Left cardiac atrium (tissue), 4 donors: ENCODE measurements at places on chromosomes 5 and 9. TPM values are rescaled to one million over a fixed set of nuclear protein-coding genes. Genes with fewer than 3 reads are reported as not detected.

DNA sequence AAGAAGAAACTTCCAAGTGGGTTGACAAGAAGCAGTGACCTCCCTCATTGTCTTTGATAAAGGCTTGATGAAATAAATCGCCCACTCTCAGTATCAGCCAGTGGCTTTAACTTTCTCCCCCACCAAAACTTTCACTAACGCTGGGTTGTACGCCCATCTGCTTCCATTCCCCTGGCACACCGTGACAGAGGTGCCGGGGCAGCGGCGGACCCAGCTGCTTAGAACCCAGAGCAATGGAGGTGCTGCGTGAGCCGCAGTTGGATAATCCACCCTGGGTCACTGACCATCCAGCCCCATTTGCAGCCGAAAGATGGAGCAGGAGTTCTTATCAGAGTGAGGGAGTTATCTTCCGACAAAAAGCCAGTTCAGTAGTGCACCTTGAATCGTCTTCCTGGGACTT, 270.7 kb downstream of the ARHGEF28 start:
- no peak for DNase-seq

DNA sequence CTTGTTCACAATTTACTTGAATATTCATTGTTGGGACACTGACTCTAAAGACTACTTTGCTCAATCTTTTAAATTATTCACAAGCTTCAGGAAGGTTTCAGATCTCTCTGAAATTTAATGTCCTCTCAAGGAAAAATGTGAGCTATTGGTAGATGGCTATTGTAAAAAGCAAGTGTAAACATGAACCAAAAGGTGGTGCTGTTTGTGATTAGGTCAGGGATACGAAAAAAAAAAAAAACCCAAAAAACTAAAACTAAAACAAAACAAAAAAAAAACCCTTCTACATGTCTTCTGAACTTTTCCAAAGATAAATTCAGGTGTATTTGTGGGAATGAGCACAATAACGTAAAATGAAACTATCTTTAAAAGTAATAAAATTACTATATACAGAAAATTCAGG, 193.8 kb downstream of the SLF1 start:
- no peak for DNase-seq

The GBGT1 gene
- 12.8 TPM for total RNA-seq

The IFNA2 gene
- total RNA-seq, result not detected

GRCh38 chr5:131067636-131068035, 97.4 kb downstream of the HINT1 start:
- DNase-seq, result no peak

- DNase-seq, result peak; percentile 31
These were observed 7.2 kb downstream of the CYSTM1 start for GRCh38 chr5:140182075-140182711.

- no peak for DNase-seq
These were observed 9.6 kb upstream of the IRGM start for GRCh38 chr5:150836703-150837102.

- DNase-seq, result no peak
These were observed 57.9 kb downstream of the TGFBR1 start for GRCh38 chr9:99162759-99163364.

The ADRA1B gene
- total RNA-seq, result 2.9 TPM

- no peak for DNase-seq
These were observed 87.5 kb downstream of the TTC39B start for GRCh38 chr9:15219546-15219945.

GRCh38 chr5:134240421-134240962, 14.6 kb upstream of the PPP2CA start:
- no peak for DNase-seq

DNA sequence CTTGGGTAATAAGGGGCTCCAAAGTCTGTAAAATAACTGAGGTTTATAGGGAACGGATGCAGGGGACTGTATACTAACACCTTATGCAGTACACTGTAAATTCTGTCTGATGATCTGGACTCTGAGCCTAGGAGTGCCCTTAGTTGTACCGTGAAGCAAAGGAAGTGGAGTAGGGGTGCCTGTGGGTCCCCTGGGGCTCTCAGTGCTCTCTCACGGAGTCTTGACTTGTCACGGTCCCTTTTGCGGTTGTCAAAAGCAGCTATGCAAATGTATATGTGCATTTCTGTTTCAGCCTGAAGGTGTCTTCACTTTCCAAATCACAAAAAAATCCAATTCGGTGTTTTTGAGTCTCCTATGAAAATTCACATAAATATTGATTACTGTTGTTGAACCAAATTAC, 17.8 kb downstream of the DMRT1 start:
- DNase-seq, result no peak

The FSTL4 gene
- total RNA-seq, result 0.21 TPM

DNA sequence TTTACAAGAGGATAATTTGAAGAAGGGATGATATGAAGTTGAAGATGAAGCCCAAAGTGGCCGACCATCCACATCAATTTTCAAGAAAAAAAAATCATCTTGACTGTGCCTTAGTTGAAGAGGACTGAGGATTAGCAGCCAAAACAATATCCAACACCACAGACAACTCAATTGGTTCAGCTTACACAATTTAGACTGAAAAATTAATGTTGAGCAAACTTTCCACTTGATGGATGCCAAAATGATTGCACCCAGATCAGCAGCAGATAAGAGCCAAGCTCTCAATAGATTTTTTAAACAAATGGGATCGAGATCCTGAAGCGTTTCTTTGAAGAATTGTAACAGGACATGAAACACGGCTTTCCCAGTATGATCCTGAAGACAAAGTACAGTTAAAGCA, 163.2 kb downstream of the GADD45G start:
- DNase-seq, result no peak

DNA sequence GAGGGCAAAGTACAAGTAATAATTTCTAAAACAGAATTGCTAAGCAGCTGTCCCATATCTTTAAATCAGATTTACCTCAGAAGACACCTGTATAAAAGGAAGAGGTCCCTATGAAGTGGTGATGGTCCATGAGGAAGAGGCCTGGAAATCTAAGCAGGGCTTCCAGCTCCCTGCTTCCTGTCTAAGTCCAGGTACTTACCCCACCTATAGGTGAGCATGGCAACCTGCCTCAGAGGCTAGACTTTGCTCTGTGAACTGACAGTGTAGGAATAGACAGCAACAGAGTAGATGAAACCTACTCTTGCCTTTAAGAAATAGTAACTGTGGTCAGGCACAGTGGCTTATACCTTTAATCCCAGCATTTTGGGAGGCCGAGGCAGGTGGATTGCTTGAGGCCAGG, 55.8 kb upstream of the ARRDC3 start:
- DNase-seq, result no peak

The RETREG1 gene
- total RNA-seq, result 114 TPM

The SYNPO gene
- total RNA-seq, result 769 TPM

The VCAN gene
- 195 TPM for total RNA-seq

The CAMK4 gene
- 0.53 TPM for total RNA-seq

DNA sequence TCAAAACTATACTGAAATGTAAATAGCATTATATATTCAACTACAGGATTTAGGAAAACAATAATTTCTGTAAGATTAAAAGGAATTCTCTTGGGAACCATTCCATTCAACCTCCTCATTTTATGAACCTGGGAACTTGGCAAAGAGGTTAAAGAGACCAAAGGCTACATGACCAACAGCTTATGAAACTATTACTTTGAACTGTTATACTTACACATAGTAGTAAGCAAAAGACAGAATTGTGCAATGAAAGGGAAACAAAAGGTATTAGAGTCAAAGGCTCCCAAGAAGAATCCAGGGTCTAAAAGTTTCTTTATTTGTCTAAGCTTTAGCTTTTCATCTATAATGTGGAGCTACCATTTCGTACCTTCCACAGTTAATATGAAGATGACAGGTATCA, 7.2 kb downstream of the C9orf72 start:
- no peak for DNase-seq

GRCh38 chr9:108496846-108497245, 358.9 kb downstream of the ACTL7B start:
- no peak for DNase-seq

The PCDHGA9 gene
- 4.0 TPM for total RNA-seq

DNA sequence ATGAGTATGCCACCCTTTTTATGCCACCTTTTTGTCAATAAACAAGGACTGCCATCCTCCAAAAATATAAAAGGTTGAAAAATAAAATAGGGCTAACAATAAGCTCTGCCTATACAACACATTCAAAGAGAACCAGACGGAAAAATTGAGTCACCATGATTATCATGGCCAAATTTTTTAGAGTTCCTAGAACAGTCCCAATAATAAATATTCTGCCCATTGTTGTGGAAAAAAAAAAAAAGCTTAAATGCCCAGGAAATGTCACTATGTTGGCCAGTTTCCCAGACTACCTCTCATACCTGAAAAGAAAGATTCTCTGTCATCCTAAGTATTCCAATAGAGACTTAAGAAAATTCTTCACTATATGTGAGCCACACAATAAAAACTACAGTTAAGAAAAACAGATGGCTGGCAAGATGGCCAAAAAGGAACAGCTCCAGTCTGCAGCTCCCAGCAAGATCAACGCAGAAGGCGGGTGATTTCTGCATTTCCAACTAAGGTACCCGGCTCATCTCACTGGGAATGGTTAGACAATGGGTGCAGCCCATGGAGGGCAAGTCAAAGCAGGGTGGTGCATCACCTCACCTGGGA, 149.0 kb downstream of the TMEM161B start:
- DNase-seq, result no peak

The ARL14EPL gene
- total RNA-seq, result not detected

The SAPCD2 gene
- 0.44 TPM for total RNA-seq

- peak; percentile 61 for DNase-seq
These were observed 1.2 kb downstream of the FBXL17 start for GRCh38 chr5:108380531-108381349.

- DNase-seq, result no peak
These were observed 147.9 kb downstream of the PLPPR1 start for GRCh38 chr9:101176384-101176783.

DNA sequence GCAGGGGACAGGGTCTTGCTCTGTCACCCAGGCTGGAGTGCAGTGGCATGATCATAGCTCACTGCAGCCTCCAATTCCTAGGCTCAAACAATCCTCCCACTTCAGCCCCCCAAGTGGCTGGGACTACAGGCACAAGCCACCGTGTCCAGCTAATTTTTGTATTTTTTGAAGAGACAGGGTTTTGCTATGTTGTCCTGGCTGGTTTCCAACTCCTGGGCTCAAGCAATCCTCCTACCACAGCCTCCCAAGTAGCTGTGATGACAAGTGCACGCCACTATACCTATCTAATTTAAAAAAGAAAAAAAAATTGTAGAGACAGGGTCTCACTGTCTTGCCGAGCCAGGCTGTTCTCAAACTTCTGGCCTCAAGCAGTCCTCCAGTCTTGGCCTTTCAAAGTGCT, 31.6 kb upstream of the LECT2 start:
- DNase-seq, result no peak

DNA sequence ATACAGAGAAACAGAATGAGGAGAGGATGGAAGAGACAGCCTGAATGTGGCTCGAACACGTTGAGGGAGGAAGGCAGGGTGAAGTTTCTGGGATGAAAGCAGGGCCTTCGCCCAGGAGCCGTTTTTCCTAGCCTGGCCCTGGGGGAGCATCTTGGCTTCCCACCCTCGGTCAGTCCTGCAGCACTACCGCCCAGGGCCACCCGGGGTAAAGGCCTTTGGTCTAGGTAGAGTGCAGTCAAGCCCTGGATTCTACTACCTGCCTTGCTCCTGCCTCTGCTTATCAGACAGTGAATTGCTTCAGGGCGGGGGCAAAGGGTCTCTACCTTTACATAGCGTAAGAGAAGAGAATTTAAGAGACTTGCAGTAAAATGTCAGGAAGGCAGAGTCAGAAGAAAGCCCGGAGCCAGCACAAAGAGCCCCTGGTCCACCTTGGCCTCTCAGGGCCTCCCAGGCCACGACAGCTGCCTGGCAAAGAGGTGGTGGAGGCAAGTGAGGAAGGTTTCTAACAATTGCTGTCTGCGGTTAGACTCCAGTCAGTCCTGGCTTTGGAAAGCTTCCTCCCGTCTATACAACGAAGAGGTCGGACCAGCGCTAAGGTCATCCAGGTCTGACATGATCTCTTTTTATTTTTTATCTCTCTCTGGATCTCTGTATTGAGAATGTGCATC, 17.9 kb downstream of the COL15A1 start:
- DNase-seq, result no peak

DNA sequence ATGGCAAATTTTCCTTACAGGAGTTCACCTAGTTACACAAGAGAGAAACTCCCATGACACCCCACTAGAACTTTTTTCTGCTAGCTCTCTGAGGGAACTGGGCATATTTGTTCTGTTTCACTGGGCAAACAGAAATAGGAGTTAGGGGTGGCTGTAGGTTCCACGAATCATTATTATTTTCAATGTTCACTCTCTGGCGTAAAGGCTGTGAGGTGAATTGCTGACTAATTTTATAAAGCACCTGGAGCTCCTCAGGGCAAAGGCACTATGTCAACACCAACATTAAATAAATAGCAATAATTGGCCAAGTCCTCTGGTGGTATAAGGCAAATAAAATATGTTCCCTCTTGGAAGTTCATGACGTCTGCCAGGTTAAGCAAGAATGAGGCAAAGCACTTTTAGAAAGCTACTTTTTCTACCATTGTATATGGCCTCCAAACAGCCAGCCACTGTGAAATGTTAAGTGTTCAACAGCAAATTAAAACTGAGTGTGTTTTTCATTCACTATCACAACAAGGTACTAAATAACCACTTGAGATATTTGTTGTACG, 344.6 kb downstream of the PDE4D start:
- DNase-seq, result no peak

The ECSCR gene
- total RNA-seq, result 49.8 TPM

- DNase-seq, result no peak
These were observed 47.7 kb downstream of the HMCN2 start for GRCh38 chr9:130313103-130313858.

GRCh38 chr5:40746703-40747102, 9.1 kb downstream of the TTC33 start:
- DNase-seq, result no peak

DNA sequence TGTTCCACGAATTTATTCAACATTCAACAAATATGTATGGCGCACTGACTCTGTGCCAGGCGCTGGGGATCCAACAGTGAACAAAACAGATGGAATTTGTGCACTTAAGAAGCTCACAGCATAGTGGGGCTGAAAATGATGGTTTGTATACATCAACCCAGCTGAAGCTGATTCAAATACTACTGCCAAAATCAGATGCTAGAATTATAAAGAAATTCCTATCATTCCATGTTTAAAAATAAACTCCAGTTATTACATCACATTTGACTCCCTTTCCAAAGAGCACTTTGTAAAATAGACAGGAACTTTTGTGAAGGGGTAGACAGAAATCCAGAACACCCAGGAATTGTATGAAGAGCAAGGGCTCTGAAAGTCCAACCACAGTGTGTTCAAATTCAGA, 54.1 kb downstream of the ZNF608 start:
- no peak for DNase-seq

- DNase-seq, result no peak
These were observed 37.3 kb downstream of the TRIO start for GRCh38 chr5:14180437-14180836.

- DNase-seq, result no peak
These were observed 343.6 kb downstream of the SPATA31D1 start for GRCh38 chr9:82332018-82332773.

The GAS1 gene
- 39.3 TPM for total RNA-seq
